LHCN-M2 (cell line): ENCODE measurements at places on chromosomes 6 and 20. TPM values are rescaled to one million over a fixed set of nuclear protein-coding genes. Genes with fewer than 3 reads are reported as not detected.

Gene TXNDC5
- total RNA-seq = 240 and 292 TPM in 2 replicates

Gene BTNL2
- not detected in 2 replicates for total RNA-seq

Gene TBXT
- total RNA-seq = not detected in 2 replicates

Gene C6orf15
- 0.40 and 0.71 TPM in 2 replicates for total RNA-seq

Gene SCRT2
- total RNA-seq = not detected in 2 replicates

Gene SLC26A8
- total RNA-seq = not detected in 2 replicates

Gene UNC5CL
- under 0.01 TPM in 1 of 2 replicates, not detected in the other for total RNA-seq

Gene C6orf58
- total RNA-seq = not detected in 2 replicates

Gene ULBP2
- 7.6 and 8.1 TPM in 2 replicates for total RNA-seq

Gene HTR1B
- total RNA-seq = 0.46 and 0.64 TPM in 2 replicates

Gene RBM38
- 7.4 and 8.6 TPM in 2 replicates for total RNA-seq

Gene PRSS16
- not detected in 2 replicates for total RNA-seq

Gene PLA2G7
- total RNA-seq = not detected in 2 replicates

Gene ADTRP
- total RNA-seq = 0.64 and 2.2 TPM in 2 replicates

Gene CYP21A2
- total RNA-seq = 0.13 TPM in 1 of 2 replicates, not detected in the other

- no peak for DNase-seq
Measured at GRCh38 chr6:148186916-148187315, 155.7 kb upstream of the SASH1 start.

GRCh38 chr6:162109480-162110050 lies 618.0 kb downstream of the PRKN start:
- no peak for DNase-seq

DNA sequence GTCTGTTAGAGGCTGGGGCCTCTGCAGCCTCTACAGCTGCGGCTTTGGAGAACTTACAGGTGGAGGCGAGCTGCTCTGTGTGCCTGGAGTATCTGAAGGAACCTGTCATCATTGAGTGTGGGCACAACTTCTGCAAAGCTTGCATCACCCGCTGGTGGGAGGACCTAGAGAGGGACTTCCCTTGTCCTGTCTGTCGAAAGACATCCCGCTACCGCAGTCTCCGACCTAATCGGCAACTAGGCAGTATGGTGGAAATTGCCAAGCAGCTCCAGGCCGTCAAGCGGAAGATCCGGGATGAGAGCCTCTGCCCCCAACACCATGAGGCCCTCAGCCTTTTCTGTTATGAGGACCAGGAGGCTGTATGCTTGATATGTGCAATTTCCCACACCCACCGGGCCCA lies 2.6 kb downstream of the TRIM39 start:
- DNase-seq = no peak

GRCh38 chr6:3625149-3625979 lies 126.1 kb downstream of the PXDC1 start:
- DNase-seq = no peak

DNA sequence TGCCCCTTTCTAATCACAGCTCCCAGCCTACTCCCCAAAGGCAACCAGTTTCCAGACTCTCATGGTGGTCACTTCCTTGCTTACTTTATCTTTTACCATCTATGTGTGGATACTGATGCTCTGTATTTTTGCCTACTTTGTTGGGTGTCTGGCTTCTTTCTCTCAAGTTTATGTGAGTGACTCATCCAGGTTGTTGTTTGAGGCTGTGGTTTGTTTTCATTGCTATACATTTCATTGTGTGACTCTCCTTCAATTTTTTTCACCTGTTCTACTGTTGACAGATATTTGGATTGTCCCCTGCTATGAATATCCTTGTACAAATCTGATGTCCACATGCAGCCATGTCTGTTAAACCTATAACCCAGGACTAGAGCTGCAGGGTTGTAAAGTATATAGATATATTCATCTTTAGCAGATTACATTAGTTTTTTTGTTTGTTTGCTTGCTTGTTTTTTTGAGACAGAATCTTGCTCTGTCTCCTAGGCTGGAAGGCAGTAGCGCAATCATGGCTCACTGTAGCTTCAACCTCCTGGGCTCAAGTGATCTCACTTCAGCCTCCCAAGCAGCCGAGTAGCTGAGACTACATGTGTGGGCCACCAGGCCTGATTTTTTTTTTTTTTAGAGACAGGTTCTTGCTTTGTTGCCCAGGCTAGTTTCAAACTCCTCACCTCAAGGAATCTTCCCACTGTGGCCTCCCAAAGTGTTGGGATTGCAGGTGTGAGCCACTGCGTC lies 72.9 kb upstream of the EEF1E1 start:
- peak; percentile 46 for DNase-seq

- no peak for DNase-seq
Measured at GRCh38 chr6:91716361-91716760, 1129.5 kb upstream of the MAP3K7 start.

DNA sequence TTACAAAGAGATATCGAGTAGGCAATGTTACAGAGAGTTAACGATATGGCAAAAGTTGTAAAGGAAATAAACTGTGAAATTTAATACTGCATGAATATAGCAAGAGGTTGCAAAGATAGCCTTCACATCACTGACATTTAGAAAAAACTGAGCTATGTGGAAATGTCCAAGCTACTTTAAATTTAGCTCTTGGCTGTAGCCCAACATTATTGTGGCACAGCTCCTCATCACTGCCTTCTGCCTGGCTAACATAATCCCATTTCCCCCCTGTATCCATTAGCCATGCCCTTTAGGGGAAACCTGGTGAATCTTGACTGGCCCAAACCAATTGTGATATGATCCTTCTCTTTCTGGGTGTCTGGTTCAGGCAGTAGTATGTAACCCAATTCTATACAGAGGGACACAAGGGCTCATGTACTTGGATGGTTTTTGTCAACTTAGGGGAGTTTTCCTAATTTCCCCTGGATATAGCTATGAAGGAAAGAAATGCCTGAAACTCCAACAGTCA lies 115.4 kb downstream of the PFDN4 start:
- DNase-seq = no peak

DNA sequence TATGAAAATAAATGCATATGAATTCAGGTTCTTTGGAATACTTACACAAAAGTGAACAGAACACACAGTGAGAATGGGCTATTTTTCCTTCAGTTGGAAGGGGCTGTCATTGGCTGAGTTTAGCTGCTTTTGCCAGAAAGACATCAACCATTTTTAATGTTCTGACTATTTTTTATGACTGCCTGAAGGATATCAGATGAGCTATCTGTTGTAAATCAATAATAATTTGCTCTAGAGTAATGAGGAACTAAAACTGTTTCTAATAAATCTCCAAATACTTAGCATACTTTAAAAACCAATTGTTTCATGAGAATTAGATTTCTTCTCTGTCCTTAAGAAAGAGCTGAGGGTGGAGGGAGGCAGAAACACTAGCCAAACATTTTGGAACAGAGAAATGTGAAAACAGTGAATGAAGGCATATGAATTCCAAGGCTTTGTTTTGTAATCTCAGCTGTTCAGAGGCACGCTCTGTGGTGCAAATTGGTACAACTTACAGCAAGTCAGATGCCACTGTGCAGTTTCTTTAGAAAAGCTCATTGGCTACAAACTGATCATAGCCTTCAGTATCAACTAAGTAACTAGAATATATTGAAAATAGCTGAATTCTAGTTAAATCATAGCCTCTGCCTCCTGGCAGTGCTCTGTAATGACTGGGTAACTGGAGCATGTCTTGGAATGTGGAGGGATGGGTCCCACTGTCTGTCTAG lies 228.9 kb upstream of the JAG1 start:
- peak; percentile 89 for DNase-seq

DNA sequence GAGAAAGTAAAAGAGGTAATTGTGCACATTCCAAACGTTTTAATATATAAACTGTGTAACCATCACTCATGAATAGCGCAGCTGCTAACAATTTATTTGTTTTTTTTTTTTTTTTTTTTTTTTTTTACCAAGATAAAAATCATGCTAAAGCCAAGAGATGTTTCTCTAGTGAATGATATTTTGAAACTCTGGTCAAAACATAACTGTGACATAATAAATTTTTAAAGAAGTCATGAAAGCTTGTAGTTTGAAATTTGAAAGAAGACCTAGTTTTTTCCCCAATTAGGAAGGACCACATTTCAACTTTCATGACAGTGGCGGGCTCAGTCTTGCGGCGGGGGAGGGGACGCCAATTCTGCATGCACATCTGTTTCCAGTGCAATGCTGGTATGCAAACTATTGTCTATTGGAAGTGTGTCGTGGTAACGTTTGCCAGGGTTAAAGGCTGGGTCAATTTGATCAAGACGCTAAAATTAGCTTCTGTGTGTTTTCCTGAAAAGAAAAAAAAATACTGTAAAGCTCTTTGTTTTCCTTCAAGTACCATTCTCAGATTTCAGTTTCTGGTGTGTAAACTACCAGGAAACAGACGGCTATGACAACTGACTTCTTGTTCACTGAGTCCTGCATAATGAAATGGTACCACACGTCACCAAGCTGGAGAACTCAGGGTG lies 211.9 kb downstream of the FOXC1 start:
- peak; percentile 31 for DNase-seq

DNA sequence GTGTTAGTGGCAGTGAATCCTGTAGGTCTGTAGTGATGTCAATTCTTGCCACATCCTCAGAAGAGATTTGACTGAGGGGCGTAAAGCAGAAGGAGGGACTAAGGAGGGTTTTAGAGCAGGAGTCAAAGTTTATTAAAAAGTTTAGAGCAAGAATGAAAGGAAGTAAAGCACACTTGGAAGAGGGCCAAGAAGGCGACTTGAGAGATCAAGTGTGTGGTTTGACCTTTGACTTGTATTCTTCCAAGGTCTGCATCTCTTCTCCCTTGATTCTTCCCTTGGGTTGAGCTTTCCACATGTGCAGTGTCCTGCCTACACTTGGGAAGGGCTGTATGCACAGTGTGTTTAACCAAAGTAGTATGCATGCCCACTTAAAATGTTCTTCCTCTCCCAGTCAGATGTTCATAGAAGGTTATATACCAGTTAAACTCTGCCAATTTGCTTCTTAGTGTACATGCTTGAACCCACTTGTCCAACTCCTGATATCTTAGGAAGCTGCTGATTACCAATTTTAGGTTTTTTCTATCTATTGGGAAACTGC lies 627.6 kb downstream of the MMUT start:
- peak; percentile 55 for DNase-seq

GRCh38 chr6:170067923-170068360 lies 222.9 kb downstream of the DLL1 start:
- no peak for DNase-seq

GRCh38 chr6:14092316-14092715 lies 25.3 kb upstream of the CD83 start:
- DNase-seq = no peak

GRCh38 chr6:144143106-144143505 lies 7.2 kb upstream of the STX11 start:
- DNase-seq = no peak

GRCh38 chr6:109296971-109297372 lies 85.3 kb downstream of the CD164 start:
- DNase-seq = peak; percentile 40

DNA sequence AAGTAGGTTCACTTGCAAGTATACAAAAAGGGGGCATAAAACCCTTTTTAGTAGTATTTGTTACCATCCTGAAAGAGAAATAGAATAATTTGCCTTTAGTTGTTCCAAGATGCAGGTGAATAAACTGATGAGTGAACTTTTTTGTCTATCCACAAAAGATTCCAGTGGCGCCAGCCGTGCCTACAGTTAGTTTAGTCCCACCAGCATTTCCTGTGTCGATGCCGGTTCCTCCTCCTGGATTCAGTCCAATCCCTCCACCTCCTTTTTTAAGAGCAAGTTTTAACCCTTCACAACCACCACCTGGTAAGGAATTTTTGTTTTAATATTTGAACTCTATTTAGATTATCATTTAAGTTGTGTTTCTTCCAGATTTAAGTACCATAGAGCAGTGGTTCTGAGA lies 90.9 kb downstream of the SCAF8 start:
- no peak for DNase-seq

GRCh38 chr20:56875052-56875659 lies 246.1 kb downstream of the TFAP2C start:
- peak; percentile 0 for DNase-seq

DNA sequence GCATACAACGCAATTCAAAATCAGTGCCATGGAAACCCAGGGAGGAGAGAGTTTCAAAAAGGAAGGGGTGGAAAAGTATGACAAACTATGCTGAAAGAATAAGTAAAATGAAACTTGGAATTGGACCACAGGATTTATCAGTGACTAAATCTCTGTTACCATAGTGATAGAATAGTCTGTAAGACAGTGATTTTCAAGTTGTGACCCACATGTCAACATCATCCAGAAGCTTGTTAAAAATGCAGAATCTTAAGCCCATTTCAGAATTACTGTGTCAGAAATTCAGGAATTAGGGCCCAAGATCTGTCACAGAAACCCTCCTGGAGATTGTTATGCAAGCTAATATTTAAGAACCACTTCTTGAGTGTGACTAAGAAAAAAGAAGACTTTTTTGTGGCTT lies 417.7 kb upstream of the JAG1 start:
- no peak for DNase-seq

GRCh38 chr20:63128367-63128766 lies 87.6 kb downstream of the YTHDF1 start:
- no peak for DNase-seq

- DNase-seq = no peak
Measured at GRCh38 chr6:118921084-118921483, 13.9 kb downstream of the MCM9 start.

DNA sequence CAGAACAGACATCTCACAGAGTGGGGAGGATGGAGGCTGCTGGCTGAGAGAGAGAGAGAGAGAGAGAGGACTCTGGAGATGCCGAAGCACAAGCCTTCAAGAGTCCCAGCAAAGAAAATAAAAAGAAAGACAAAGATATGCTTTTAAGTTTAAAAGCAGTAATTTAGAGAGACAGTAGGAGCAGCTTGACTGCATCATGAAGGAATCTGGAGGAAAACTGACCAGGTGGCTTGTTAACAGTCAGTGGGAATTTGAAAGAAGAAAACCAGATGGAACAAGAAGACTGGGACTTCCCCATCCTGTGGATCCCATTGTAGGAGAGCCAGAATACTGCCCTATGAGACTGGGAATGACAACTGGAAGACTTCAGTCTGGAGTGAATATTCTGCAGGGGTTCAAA lies 46.3 kb upstream of the PLN start:
- peak; percentile 10 for DNase-seq

GRCh38 chr6:107235007-107235406 lies 119.7 kb upstream of the BEND3 start:
- DNase-seq = no peak

DNA sequence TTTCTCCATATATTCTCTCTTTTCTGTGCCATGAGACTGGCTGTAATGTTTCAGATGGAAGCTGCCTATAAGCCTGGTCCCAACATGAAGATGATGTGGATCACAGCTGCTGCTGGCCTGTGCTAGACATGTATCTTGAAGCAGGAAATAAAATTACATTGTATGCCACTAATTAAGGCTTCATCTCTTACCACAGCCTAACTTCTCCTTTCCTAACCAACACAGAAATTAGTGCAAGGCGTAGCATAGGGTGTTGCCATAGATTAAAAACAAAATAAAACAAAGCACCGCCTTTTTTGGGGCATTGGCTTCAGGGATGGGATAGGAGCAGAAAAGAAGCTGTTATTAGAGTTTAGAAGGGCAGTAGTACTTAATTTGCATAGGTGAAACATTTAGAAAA lies 4.7 kb upstream of the SLC17A4 start:
- no peak for DNase-seq
